ENCODE measurements at places on chromosomes 13 and 19.

GRCh38 chr13:101695870-101696516 lies 243.5 kb downstream of the ITGBL1 start:
- no peak for DNase-seq

DNA sequence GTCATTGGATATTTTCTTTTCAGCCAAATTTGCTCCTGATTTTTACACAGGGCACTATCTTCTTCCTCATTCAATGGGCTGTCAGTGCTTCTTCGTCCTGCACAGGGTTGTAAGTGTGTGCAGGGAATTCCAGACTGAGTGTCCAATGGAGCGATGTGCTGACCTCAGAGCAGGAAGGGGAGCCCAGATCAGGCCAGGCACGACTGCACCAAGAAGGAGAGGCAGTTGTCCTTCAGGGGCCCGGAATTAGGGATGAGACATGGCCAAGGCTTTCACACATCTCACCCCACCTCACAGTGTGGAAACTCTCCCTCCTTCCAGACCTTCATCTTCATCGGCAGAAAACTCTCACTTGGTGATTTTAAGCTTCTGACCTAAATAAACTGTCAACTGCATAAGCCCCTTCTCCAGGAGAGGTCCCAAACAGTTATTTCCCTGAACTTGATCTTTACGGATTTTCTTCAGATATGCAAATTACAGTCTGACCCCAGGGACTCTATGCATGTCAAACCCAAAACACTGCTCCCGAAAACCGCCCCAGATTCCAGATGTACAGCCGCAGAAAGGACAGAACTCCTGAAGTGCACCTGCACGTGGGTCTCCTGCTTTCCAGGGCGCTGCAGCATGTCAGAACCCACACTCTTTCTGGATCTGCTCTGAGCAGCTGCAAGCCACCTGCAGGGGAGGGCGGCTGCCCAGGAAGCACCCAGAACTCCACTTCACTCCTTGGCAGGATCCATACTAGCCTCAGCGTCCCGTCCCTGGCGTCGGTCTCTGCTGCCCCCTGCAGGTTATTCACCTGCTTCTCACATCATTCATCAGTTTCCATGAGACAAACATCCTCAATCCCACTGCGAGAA lies 625 bp upstream of the ZNF20 start:
- peak; percentile 86 for DNase-seq

GRCh38 chr13:50539791-50540530 lies 303.5 kb downstream of the DLEU7 start:
- DNase-seq: no peak

DNA sequence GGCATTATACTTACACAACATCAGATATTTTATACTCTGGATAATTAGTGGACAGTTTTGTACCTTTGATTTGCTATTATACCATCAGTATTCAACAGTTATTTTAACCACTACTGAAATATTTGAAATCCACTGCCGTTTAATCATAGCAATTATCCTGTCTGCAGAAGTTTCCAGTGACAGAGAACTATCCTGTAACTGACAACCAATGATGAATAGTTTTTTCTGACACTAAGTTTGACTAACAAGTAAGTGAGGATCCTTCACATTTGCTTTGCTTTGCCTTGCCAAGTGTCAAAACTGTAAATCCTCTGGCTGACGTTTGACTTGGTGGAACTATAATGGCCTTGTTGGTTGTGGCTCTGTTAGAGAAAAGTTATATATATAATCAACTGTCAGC lies 410.7 kb downstream of the GPC5 start:
- DNase-seq: no peak

GRCh38 chr19:5134691-5135090 lies 165.8 kb downstream of the KDM4B start:
- no peak for DNase-seq

- no peak for DNase-seq
Observed at GRCh38 chr19:35247526-35248309, 1.1 kb upstream of the LSR start.

DNA sequence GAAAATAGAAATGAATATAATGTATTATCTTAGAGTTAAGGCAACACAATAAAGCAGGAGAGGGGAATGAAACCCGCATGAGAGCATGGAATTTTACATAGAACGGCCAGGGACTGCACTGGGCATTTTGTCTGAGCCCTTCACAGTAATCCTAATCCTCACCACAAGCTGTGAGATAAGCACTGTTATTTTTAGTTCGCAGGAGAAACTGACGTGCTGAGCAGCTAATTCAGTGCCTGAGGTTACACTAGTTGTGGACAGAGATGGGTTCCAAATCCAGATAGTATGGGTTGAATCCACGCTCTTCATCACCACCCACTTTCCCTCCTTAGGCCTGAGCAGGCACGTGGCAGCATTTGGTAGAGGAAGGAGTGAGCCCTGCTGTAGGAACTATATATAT lies 24.8 kb upstream of the ZNF527 start:
- no peak for DNase-seq

GRCh38 chr13:73216381-73216831 lies 157.6 kb downstream of the KLF5 start:
- no peak for DNase-seq

DNA sequence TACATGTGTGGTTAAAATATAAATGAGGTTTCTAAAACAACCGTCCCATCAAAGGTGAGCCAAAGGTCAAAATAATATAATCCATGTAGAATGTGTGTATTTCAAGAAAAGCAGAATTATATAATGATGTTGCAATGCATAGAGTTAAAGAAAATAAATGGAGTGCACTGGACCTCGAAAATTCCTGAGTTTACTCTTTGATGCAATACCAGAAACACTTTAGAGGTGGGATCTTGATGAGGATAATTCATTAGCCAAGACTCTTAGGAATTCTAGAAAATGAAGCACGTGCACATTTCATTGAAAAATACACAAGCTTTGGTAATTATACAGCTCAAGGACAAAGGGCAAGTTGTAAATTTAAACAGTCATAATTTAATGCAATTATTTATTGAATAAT lies 508.9 kb upstream of the ARGLU1 start:
- no peak for DNase-seq

- DNase-seq: no peak
Observed at GRCh38 chr13:50779443-50780200, 63.9 kb downstream of the DLEU7 start.

- no peak for DNase-seq
Observed at GRCh38 chr13:111202156-111202621, 87.1 kb downstream of the ARHGEF7 start.

GRCh38 chr13:43473437-43473836 lies 313.3 kb downstream of the ENOX1 start:
- DNase-seq: peak; percentile 57

Data from globus pallidus (tissue), 1 donor.